ENCODE measurements at places on chromosomes 4 and X.

DNA sequence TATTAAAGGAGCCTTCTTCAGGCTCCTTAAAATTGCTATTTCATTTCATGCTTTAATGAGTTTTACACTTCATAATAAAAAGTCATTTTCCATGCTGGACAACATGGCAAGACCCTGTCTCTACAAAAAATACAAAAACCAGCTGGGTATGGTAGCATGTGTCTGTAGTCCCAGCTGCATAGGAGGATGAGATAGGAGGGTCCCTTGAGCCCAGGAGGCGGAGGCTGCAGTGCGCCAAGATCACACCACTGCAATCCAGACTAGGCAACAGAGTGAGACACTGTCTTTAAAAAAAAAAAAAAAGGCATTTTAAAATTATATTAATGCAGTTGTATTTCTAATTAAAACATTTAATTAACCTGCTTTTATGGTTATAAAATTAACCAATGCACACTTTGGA, 49.2 kb downstream of the PDS5A start:
- no peak for DNase-seq

- no peak for DNase-seq
Measured at GRCh38 chr4:55083735-55084134, 41.7 kb downstream of the KDR start.

GRCh38 chrX:1023676-1024075, 188.8 kb downstream of the CRLF2 start:
- DNase-seq, result no peak

DNA sequence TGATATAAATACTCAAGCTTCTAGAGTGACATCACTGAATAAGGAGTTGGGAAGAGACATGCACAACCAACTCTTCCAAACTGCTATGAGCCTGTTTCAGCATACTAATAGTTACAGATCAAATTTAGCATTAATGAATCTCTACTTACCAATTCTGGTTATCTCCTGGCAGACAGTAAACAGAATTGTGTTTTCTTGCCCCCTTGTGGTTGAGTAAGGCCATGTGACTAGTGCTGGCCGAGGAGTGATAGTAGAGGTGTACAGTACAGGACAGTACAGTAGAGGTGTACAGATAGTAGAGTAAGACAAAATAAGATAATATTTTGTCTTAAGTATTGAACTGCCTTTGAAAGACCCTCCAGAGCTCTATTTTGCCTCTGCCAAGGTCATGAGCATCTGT, 681.4 kb downstream of the GABRG1 start:
- DNase-seq, result no peak

- DNase-seq, result no peak
Measured at GRCh38 chrX:150269605-150270254, 93.4 kb upstream of the MAMLD1 start.

DNA sequence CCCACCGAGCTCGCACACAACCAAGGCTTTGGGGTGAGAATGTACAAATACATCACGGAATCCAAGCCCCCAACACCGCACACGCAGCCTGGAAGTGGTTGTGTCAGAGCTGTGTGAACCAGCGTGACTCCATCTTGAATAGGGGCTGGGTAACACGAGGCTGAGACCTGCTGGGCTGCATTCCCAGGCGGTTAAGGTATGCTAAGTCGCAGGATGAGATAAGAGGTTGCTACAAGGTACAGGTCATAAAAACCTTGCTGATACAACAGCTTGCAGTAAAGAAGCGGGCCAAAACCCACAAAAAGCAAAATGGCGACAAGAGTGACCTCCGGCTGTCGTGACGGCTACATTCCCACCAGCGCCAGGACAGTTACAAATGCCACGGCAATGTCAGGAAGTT, 258.4 kb downstream of the DHRSX start:
- no peak for DNase-seq

DNA sequence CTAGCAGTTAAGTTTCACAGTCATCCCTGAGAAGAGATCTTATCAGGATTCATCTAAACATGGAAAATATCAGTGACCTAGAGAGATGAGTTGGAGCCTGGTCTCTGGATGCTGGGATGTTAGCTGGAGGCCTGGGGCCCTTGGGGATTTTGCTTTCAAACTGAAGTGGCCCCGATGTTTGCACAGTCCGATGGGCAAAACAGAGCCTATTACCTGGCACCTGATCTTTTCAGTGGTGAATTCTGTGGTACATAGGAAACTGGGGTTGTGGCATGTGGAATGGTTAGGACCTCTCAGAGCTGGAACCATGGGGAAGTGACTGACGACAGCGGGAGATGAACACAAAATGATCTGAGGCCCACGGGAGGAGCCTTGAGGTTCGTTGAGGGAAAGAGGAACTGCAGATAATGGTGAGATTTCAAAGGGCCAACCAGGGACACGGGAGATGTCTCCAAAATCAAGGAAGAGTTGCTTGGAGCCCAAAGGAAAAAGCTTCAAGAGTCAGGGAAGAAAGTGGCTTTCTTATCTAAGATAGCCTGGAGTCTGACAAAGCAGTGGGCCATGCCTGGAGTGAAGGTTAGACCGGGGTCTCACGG, 17.8 kb upstream of the TENM3 start:
- DNase-seq, result no peak

DNA sequence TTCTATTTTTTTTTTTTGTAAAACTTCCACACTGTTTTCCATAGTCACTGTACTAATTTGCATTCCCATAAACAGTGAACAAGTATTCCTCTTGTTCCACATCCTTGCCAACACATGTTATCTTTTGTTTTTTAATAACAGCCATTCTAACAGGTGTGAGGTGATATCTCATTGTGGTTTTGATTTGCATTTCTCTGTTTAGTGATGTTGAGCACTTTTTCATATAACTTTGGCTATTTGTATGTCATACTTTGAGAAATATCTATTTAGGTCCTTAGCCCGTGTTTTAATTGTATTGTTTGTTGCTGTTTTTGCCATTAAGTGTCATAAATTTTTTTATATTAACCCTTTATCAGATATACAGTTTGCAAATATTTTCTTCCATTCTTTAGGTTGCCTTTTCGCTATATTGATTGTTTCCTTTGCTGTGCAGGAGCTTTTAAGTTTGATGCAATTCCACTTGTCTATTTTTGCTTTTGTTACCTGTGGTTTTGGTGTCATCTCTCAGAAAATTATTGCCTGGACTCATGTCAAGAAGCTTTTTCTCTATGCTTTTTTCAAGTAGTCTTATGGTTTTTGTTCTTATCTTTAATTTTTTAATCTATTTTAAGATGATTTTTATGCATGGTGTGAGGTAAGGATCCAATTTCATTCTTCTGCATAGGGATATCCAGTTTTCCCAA, 27.9 kb upstream of the NDNF start:
- no peak for DNase-seq

GRCh38 chrX:69051901-69052300, 113.4 kb downstream of the PJA1 start:
- no peak for DNase-seq

- no peak for DNase-seq
Measured at GRCh38 chr4:169107528-169107927, 97.5 kb upstream of the CBR4 start.

Measured in stimulated activated CD8-positive, alpha-beta memory T cell treated with anti-CD3 and anti-CD28 coated beads, Interleukin-7, amount 100 ng/mL, for 48 hours (primary cell).